ENCODE measurements at places on chromosomes 1 and 21.

- DNase-seq: no peak
Measured at GRCh38 chr1:14909273-14909672, 244.3 kb upstream of the TMEM51 start.

GRCh38 chr1:12565966-12566352 lies 52.1 kb downstream of the DHRS3 start:
- no peak for DNase-seq

DNA sequence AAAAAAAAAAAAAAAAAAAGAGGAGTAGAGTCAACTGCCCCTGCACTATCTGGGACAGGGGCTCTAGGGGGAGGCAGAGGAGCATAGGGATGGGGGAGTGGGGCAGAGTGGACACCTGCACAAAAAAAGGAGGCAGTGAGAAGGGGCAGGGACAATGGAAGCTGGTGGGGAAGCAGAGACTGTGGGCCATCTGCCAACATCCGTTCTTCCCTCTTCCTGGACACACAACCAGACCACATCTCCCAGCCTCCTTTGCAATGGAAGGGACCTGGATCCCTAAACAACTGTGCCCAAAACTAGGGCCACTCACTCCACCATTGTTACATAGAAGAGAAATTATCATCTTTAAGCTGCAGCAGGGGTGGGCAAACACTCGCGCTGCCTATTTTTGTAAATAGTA lies 38.4 kb downstream of the NEK2 start:
- DNase-seq: no peak

DNA sequence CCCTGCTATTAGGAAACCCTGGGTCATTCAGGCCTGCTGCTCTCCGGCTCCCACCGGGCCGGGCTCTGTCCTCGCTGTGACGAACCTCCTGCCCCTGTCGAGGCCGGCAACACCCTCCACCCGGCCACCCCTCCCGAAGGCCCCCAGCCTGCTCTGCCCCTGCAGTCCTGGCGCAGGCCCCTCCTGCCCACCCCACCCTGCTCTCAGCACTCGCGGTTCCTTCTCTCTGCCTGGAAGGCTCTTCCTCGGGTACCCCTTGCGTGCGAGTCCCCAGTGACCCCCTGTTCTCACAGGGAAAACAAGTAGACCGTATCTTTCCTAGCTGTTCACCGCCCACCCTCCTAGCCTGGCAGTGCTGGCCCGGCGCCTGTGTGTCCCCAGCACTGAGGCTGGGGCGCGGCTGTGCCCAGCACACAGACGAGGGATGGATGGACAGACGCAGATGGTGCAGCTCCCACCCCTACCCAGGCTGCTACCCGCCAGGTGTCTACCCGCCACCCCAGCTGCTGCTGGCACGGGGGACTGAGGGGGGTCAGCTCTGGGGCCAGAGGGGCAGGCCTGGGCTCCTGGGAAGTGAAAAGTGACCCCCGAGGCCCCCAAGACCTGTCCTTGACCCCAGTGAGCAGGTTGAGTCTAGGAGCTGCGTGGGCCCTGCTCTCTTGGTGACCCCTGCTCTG lies 3.1 kb upstream of the VWA1 start:
- DNase-seq: no peak

DNA sequence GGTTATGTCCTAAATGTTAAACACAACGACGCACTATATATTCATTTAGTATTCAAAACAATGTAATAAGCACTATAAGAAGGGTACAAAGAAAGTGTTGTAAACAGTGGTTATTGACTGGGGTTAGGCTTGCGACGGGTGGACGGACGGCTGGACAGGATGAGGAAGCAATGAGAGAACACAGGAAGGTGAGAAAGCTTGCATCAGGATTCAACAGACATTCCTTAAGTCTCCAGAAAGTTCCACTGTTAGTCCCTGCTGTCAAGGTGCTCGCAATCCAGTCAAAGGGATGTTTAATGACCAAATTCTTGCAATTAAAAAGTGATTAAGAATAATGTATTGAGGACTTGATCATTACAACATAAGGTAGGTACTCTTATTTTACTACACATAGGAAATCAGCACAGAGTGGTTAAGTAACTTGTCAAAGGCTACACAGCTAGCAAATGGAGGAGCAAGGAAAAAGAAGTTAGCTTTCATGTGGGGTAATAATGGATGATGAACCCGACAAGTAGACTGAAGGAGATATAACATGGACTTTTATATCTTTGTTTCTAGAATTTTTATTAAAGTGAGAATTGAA lies 994 bp upstream of the ACBD6 start:
- no peak for DNase-seq
